Effector CD4-positive, alpha-beta T cell (primary cell): ENCODE measurements at places on chromosomes 11 and 22.

- no peak for DNase-seq
Measured at GRCh38 chr11:117921456-117921855, 7.7 kb downstream of the TMPRSS13 start.

GRCh38 chr11:76807206-76807875, 24.2 kb downstream of the TSKU start:
- peak; percentile 45 for DNase-seq

GRCh38 chr11:76642341-76642740, 28.2 kb downstream of the LRRC32 start:
- DNase-seq, result peak; percentile 19

GRCh38 chr11:126327281-126328000, 23.6 kb downstream of the DCPS start:
- no peak for DNase-seq

DNA sequence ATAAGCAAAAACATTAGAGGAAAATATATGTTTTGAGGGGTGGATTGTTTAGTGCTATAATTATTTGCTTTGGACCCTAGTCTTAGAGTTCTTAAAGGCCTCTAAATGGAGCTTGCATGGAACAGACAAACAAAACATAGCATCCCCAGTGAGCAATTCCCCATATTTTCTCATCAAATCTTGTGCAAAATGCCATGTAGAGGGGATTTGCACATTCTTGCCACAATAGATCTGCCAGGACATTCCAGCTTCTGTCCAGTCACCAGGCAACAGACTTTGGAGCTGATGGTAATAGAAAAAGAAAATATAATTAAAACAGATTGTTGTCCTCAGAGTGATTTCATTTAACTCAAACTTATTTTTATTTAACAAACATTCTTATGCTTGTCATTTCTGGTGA, 360.3 kb upstream of the PDGFD start:
- no peak for DNase-seq

DNA sequence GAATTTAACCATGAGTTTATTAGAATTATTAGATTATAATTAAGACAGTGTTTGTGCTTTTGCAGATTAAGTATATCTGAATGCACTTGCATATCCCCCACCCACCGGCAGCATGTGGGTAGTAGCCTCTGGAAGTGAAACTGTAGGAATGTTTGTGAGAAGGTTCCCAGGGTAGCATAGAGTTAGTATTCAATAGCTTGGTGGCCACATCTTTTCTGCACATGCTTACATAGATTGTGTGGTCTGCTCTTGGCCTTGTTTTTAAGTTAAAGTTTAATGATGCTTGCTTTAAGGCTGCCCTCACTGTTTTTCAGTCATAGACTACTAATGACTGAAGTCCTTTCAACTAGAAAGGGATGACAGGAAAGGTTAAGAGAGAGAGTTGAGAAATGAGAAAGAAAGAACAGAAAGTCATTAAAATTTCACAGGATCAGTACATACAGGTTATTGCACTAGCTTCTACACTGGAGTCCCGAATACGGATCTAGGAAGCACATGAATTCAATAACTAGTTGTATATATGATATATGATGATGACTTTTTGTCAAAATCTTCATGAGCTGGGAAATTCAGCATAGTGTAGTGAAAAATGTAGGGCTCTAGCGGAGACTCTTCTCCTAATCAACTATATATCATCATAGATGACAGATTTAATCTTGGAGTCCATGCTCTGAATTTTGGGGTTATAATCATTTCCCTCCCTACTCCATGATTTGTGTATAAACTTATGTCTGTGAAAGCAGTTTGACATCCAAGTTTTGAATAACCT, 137.1 kb downstream of the ARHGAP42 start:
- DNase-seq, result no peak

- DNase-seq, result no peak
Measured at GRCh38 chr11:132187814-132188213, 817.4 kb downstream of the NTM start.

DNA sequence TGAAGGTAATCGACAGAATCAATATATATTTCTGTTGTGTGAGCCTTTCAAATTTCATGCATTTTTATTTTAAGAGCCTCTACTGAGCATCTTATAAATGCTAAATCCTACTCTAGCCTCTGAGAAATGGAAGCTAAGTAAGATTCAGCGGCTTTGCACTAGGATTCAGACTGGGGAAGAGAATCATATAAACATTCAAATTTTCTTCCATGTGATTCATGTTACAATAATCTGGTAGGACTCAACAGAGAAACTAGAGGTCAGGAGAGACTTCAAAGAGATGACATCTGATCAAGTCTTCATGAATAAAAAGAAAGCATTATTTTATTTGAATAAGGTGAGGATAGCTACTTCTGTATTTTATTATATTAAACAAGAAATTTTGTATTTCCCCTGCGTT, 538.9 kb downstream of the DLG2 start:
- no peak for DNase-seq

GRCh38 chr11:65718964-65719492, 1.6 kb downstream of the RNASEH2C start:
- DNase-seq, result no peak

DNA sequence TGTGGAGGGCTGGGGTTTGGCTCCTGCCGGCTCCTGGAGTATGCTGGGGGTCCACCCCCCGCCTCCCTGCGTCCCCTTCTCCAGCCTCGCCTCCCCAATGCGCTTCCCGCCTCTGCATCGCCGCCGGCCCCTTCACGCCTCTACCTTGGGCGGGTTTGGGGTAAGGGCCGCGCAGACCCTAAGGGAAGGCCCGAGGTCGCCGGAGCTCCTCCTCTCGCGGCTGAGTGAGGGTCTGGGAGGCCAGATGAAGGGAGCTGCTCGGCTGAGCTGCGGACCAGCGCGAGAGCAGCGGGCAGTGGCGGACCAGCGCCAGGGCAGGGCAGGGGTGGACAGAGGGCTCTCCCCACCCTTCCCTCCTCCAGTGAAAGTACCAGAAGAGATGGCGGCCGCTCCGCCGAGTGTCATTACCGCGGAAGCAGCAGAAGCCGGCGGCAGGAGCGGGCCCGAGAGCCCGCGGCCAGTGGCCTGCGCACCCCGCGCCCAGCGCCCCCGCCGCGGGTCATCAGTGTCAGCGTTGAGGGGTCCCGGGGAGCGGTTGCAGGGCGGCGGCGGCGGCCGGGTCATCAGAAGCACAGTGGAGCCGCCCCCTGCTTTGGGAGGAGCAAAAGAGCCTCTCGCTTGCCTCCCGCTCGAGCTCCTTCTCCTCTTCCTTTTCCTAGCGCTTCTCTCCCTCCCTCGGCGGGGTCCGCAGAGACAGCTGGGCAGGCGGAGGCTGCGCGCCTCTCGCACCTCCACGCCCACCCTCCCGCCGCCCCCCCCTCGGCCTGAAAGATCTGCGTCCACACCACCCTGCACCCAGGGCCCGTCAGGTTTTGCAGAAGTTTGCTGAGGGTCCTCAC, 255.6 kb upstream of the CADM1 start:
- no peak for DNase-seq

DNA sequence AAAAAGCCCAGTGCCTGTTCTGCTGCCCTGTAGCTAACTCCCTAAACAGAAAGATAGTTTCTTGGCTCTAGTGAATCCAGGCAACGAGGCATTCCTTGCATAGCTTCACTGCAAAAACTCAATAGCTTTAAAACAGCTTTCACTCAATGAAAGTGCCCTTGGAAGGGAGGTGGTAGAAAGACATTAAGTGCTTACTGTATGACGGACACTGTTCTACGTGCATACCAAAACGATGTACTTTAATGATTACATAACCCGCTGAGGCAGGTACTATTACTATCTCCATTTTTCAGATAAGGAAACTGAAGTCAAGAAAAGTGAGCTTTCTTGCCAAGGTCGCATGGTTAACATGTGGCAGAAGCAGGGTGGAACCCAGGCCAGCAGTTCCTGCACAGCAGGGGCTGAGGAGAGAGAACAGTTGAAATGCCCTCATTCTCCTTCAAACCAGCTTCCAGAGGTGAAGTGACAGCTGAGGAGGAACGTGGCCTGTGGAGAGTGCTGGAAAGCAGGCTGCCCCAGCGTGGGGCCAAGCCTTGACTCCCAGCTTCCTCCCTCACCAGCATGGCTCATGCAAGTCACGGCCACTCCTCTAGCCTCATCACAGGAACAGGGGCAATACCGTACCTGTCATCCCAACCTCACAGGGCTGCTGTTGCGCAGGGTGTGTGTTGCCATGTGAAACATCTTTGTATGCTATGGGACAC, 227.5 kb upstream of the NARS2 start:
- DNase-seq, result no peak

DNA sequence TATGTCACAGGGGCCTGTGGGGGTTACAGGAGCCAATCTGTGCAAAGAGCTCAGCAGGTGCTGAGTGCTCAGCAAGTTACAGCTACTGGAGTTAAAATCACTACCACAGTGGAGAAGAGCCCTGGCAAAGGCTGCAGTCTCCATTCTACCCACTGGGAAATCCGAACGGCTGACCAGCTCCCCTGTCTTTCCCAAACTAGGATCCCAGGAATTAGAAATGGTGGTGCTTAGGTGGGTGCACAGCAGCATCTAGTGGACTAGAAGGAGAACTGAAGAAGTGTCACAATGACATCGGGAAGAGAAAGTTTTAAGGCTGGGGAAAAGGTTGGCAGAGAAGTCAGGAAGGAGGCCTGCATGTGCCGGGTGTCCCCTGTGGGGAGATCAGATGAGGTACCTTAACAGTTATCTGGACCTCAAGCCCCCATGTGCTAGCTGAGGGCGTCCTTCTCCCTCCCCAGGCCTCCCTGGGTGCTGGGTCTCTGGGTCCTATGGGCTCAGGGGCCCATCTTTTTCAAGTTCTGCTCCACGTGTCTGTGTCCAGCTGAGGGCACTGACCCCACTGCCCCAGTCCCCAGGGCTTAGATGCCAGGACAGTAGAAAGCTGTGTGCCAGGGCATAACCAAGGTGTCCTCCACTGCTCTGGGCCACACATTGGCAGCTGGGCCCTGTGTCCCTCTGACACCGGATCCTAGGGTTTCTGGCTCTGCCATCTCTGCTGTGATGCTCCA, 1.9 kb downstream of the PIWIL3 start:
- DNase-seq, result no peak

- DNase-seq, result no peak
Measured at GRCh38 chr22:35835998-35836691, 118.5 kb downstream of the APOL5 start.

- no peak for DNase-seq
Measured at GRCh38 chr22:38411016-38411415, 44.0 kb downstream of the KCNJ4 start.
